Stimulated activated naive B cell treated with anti-CD40 and anti-IgM and Interleukin-4, amounts not matched to agents 10 μg/mL and 1 μg/mL and 100 μg/mL, for 72 hours (primary cell): ENCODE measurements at places on chromosomes 4 and X.

DNA sequence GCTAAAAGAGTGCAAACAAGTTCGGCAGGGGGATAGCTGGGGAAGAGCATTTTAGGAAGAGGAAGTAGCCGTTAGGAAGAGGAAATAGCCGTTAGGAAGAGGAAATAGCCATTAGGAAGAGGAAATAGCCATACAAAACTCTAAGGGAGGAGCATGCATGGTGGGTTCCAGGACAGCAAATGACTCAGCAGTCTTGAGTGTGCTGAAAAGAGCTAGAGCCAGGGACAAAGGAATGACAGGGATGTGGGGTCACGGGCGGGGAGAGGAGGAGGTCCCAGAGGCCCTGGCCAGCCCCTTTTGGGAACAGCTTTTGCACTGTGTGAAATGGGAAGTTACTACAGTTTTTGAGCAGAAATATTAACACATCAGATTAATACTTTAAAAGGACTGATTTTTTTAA, 882.6 kb downstream of the TRIML1 start:
- no peak for DNase-seq

DNA sequence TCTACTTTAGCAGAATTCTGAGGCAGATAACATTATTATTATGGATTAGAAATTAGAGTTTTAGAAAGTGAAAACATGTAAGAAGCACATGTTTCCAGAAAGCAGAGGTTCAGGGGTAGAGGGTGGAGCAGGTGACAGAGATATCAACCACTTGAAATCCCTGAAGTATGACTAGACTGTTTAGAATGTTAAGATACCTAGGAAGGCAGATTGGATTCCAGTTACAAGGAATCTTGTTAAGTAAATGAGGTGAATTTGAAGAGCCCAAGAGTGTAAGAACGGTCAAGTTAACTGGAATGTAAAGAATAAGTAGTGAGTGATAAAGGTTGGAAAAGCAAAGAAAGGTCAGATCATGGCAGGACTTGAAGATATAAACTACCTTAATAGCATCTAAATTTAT, 37.6 kb downstream of the ARSJ start:
- DNase-seq: no peak

- DNase-seq: no peak
Observed at GRCh38 chr4:153269218-153269990, 65.2 kb downstream of the TRIM2 start.

DNA sequence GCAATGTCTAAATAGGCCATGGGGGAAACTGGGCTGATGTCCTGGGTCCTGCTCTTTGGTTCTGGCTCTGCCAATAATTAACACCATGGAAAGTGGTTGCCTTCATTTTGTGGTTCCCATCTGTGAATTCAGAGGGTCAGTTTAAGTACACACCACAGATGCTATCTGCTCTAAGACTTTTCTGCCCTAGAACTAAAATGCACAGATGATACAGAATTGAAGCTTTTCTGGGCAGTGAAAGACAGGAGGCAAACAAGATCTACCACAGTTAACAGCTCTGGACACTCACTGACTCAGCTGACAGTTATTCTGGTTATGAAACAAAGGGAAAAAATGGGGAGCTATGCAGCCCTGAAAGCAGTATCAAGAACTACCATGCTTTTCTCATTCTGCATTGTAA, 37.3 kb downstream of the APBB2 start:
- no peak for DNase-seq

- DNase-seq: no peak
Observed at GRCh38 chr4:127686658-127687057, 43.5 kb upstream of the SLC25A31 start.

DNA sequence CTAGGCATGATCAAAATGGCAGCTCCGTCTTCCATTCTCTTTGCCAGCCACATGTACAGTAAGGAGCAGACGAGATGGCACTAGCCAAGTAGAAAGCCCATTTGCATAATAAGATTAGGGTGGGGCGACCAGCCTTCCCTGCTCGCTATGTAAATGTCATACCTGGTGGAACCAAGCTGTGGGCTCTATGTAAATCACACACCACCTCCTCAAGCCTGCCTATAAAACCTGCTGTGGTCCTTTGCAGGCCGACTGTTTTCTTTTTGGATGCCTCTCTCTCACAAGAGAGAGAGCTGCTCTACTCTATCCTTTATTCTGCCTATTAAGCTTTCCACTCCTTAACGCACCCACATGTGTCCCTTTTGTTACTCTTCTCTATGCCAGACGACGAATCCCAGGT, 1472.7 kb downstream of the ARAP2 start:
- DNase-seq: no peak

DNA sequence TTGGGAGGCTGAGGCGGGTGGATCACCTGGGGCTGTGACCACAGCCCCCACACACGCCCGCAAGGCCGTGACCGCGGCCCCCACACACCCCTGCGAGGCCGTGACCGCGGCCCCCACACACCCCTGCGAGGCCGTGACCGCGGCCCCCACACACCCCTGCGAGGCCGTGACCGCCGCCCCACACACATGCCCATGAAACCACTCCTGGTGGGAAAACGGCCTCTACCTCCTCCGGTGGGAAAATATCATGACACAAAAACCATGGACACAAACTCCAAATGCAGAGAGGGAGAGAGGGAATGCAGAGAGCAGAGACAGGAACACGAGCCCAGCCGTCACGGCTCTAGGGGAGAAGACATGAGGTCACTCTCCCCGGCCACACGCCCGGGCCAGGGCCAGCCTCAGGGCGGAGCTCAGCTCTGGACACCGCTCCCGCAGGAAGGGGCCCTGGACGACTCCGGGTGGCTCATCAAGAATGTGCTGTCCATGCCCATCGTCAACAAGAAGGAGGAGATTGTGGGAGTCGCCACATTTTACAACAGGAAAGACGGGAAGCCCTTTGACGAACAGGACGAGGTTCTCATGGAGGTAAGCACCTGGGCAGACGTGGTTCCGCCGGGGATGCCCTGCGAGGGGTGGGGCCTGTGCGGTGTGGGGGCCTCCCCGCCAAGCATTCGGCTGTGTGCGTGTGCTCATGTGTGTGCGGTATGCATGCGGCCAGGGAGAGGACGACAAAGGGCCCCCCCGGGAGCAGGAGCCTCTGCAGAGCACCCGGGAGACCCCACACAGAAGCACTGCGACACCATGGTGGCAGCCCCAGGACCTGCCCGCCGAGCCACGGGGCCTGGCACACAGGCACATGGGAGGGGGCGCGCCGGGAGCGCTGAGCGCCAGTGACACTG, 17.4 kb downstream of the ATP5ME start:
- no peak for DNase-seq

DNA sequence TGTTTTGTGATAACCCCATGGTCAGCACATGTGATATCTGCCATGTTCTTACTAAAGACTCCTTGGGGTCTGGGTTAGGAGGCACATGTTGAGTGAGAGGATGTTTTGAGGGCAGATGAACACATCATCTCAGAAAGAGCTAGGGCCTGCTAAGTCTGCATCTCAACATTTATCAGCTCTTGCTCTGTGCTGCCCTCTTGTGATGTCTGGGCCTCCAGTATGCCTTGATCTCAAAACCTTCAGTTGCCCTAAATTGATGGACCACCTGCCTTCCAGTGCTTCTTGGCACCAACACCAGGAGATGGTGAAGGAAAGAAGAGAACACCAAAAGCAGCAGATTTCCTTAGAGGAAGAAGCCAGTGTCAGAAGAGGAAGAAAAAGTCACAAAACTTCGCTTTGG, 22.5 kb downstream of the MID1 start:
- DNase-seq: peak; percentile 11
